Bronchus fibroblast of lung (primary cell): ENCODE measurements at places on chromosomes 12 and 14. TPM values are rescaled to one million over a fixed set of nuclear protein-coding genes. Genes with fewer than 3 reads are reported as not detected.

The PIANP gene
- 0.17 and 0.74 TPM in 2 replicates for total RNA-seq

The OTUB2 gene
- total RNA-seq, result 1.3 TPM in 2 replicates

The NUP37 gene
- total RNA-seq, result 56.2 and 59.2 TPM in 2 replicates

The CD4 gene
- 3.3 and 5.2 TPM in 2 replicates for total RNA-seq

The OR6S1 gene
- total RNA-seq, result not detected in 2 replicates

The COX8C gene
- total RNA-seq, result not detected in 2 replicates

The ESR2 gene
- total RNA-seq, result not detected in 2 replicates

The ACRBP gene
- 0.89 and 1.0 TPM in 2 replicates for total RNA-seq

The PIK3C2G gene
- total RNA-seq, result not detected in 2 replicates

The SLC4A8 gene
- total RNA-seq, result 2.1 and 3.0 TPM in 2 replicates

The RBP5 gene
- not detected in 2 replicates for total RNA-seq

The ENDOU gene
- total RNA-seq, result not detected in 2 replicates
